ENCODE measurements at places on chromosomes 11 and 22. TPM values are rescaled to one million over a fixed set of nuclear protein-coding genes. Genes with fewer than 3 reads are reported as not detected.

Gene DGAT2
- 4.9 TPM for polyA plus RNA-seq

Gene TBX10
- polyA plus RNA-seq = not detected

Gene OR56A1
- polyA plus RNA-seq = not detected

Gene RIBC2
- polyA plus RNA-seq = 7.0 TPM

Gene KIRREL3
- polyA plus RNA-seq = 1.6 TPM

GRCh38 chr11:36023922-36024321, 80.1 kb downstream of the LDLRAD3 start:
- DNase-seq = no peak

- DNase-seq = no peak
Measured at GRCh38 chr11:121643479-121644186, 190.9 kb upstream of the SORL1-AS1 start.

DNA sequence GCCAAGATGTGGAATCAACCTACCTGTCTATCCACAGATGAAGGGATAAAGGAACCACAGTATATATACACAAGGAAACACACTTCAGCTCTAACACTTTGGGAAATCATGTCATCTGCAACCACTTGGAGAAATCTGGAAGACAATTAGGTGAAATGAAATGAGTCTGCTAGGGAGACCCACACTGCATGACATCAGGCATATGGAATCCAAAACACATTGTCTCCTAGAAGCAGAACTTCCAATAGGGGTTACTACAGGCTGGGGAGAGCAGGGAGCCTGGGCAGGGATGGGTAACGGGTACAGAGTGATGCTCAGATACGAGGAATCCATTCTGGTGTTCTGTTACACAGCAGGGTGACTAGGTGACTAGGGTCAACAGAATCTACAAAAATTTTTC, 18.3 kb downstream of the RGL4 start:
- DNase-seq = no peak

DNA sequence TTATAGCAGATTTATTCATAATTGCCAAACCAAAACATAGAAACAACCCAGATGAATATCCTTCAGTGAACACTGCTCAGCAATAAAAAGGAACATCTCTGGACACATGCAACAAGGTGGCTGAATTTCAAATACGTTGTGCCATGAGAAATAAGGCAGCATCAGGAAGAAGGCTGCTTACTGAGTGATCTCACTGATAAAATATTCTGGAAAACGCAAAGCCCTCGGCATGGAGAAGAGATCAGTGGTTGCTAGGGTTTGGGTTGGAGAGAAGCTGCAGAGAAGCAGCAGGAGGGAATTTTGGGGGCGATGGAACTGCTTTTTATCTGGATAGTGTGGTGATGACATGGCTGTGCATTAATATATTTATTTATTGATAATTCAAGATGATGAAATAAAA, 11.0 kb upstream of the SHANK2 start:
- no peak for DNase-seq

DNA sequence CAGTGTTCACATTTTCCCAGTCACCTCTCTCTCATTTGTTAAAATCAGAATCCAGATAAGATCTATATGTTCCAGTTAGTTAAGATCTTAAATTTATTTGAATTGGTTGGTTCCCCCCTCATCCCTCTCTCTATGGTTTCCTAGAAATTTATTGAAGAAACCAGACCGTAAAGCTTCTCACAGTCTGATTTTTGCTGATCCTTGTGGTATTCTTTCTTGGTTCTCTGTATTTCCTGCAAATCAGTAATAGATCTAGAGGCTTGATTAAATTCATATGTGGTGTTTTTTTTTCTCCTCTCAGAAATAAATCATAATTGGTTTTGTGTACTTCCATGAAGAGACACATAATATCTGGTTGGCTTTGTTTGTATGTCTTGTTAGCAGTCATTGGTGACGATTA, 147.5 kb downstream of the TMEM135 start:
- DNase-seq = no peak

DNA sequence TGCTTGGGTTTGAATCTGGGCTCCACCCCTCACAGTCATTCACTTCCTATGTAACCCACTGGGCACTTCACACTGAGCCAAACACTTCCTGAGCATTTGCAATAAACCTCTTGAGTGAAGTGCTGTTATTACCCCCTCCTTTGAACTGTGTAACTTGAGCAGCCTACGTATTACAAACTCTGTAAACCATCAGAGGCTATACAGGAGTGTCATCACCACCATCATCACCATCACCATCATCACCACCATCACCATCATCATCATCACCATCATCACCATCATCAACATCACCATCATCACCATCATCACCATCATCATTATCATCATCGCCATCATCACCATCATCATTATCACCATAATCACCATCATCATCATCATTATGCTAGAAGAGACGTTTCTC, 18.4 kb downstream of the RTL6 start:
- DNase-seq = no peak

DNA sequence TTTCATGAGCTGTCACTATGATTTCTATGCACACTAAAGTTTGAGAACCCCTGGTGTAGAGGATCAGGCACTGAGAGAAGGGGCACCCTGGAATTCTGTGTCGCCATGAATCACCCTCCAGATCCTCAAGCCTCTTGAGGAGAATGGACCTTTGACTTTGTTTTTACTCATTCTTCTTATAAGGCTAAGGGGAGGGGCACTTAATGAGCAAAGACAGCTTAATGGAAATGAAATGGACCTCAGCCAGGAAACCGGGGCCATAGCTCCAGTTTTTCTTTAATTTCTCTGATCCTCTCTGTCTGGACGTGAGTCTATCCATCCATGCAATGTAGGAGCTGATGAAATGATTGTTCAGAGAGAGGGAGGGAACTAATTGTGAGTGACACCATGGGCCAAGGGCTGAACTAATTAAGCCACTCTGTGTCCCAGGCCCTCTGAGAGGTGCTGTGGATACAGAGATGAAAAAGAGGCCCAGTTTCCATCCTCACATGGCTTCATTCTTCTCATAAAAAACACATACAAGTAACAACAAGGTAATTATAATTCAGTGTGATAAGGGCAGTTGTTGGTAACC, 32.8 kb downstream of the OR2AT4 start:
- no peak for DNase-seq

DNA sequence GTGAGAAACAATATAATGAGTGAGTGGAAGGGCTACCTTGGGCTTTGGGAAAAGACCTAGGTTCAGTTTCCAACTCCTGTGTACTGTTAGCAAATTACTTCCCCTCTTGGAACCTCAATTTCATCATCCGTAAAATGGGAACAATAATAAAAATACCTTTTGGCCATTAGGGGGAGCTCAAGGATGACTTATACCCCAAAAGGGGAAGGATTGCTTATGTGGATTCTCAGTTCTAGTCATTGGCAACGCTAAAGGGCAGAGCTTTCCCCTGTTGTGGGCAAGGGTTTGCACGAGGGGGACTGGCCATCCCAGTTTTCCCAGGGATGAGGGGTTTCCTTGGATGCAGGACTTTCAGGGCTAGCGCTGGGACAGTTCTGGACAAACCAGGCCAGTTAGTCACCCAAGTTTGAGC, 3.1 kb upstream of the COMMD9 start:
- no peak for DNase-seq

DNA sequence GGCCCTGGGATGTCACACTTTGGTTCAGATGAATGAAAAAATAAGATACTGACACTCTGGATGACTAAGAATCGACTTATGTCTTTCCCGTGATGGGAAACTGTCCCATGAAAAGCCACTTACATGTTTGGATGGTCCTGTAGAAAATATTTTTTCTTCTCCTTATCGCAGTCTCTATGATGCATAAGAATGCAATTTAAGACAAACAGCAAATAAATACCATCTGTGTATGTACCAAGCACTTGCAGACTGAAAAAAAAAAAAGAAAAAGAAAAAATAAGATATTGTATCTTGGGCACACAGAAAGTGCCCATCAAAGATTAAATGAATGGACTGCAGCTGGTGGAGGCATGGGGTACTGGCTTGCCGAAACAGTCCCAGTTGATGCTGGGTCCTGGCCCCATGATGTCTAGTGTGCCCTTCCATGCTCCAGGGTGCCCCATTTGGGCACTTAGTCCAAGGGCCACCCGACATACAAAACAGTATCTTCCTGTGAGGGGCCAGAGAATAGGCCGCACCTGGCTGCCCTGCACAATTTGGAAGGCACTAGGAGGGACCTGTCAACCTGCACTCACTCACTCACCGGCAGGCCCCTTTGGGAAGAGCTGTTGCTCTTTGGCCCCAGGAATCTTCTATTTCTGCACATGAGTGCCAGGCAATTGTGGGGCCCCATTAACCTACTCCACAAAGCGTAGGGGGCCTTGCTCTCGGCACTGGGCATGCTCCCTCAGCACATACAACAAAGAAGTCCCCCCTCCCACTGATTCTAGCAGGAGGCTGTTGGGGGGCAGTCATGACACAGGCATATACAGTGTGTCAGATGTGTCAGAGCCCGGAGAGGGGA, 2.5 kb upstream of the ZBED4 start:
- no peak for DNase-seq

GRCh38 chr22:32307617-32308016, 50.0 kb upstream of the RFPL3 start:
- no peak for DNase-seq

GRCh38 chr22:44693756-44694155, 8.2 kb upstream of the PRR5 start:
- no peak for DNase-seq

- DNase-seq = no peak
Measured at GRCh38 chr22:33347002-33347401, 288.8 kb upstream of the SYN3 start.

DNA sequence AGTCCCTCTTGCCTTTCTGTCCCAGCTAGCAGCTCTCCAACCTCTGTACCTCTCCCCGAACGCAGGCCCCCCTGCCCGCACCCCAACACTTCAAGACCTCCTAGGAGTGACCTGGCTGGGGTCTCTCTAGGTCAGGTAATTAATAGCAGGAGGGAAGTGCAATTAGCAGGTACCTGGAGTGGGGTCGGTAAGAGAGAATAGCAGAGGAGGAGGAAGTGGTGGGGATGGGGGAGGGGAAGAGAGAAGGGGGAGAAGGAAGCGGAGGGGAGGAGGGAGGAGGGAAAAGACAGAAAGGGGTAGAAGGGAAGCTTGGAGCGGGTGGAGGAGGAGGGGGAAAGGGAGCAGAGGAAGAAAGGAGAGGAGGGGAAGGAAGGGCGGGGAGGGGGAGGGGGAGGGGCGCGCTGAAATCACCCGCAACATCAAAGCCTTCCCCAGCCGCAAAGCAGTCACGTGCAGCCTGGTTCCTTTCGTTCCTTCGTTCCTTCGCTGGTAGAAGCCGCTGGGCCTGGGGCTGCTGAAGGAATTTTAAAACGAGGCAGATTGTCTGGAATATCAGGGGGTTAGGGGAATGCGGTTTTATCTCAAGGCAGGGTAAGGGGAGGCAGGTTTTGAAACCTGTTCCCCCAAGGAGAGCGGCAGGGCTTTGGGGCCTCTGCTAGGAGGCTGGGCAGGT, 29.3 kb upstream of the TCF20 start:
- DNase-seq = peak; percentile 51

GRCh38 chr22:36733271-36733670, 29.7 kb upstream of the CACNG2 start:
- no peak for DNase-seq

- no peak for DNase-seq
Measured at GRCh38 chr22:25783856-25784255, 41.9 kb downstream of the MYO18B start.

DNA sequence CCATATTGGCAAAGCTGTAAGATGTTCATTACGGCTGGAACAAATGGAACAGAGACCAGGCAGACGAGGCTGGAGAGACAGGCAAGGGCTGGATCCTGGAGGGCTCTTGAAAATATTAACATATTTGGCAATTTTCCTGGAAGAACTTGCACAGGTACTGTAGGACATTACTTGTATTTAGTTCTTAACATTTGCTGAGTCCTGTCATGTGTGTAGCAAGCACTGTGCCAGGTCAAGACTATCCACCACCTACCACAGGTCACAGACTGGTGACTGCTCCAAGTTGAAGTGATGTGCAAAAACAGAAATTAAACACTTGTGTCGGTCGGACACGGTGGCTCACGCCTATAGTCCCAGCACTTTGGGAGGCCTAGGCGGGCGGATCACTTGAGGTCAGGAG, 58.7 kb upstream of the TNRC6B start:
- no peak for DNase-seq

DNA sequence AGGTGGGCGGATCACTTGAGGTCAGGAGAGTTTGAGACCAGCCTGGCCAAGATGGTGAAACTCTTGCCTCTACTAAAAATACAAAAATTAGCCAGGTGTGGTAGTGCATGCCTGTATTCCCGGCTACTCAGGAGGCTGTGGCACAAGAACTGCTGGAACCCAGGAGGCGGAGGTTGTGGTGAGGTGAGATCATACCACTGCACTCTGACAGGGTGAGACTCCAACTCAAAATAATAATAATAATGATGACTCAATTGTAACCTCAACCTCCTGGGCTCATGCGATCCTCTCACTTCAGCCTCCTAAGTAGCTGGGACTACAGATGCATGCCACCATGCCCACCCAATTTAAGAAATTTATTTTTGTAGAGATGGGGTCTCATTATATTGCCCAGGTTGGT, 15.6 kb upstream of the CHRNA10 start:
- DNase-seq = no peak

DNA sequence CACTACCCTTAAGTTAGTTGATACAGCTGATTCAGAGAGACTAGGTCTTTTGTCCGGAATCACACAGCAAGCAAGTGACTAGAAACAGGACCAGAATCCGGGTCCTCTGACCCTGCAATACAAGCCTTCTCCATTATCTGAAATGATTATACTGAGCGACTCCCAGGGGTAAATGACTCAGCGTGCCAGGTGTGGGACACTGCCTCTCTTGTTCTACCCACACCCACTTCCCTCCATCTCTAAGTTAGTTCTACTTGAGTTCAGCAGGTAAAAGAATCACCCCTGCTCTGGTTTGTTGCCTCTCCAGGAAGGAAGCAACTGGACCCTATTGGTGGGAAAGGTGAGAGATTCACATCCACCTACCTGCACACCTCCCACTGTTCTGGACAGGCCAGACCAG, 156.9 kb downstream of the DBX1 start:
- no peak for DNase-seq

- DNase-seq = no peak
Measured at GRCh38 chr22:50456466-50457234, 18.2 kb downstream of the SBF1 start.

- peak; percentile 30 for DNase-seq
Measured at GRCh38 chr22:22061085-22062077, 78.8 kb upstream of the TOP3B start.

DNA sequence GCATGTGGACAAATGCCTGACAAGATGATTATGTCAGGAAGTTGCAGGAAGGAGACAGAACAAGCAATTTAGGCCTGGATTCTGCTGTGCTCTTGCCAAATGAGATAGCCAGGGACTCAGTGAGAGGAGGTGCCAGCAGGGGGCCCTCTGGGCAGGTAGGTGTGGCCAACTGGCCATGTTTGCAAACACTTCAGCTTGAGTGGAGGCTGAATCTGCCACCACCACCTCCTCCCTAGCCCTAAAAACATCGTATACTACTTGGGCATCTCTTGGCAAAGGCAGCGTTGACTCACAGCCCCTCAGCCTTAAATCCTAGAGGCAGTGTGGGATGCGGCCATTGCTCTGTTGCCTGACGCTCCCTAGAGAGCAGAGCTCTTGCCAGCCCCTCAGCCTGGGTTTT, 95.1 kb upstream of the PLET1 start:
- no peak for DNase-seq

- no peak for DNase-seq
Measured at GRCh38 chr11:15920856-15921629, 435.3 kb downstream of the SOX6 start.

Measured in renal pelvis (tissue), 12 donors.